GM13977 (cell line): ENCODE measurements at places on chromosomes 12 and 14.

- no peak for DNase-seq
Observed at GRCh38 chr14:101115652-101116051, 212.1 kb upstream of the RTL1 start.

- no peak for DNase-seq
Observed at GRCh38 chr14:31960039-31960438, 117.1 kb upstream of the ARHGAP5 start.

DNA sequence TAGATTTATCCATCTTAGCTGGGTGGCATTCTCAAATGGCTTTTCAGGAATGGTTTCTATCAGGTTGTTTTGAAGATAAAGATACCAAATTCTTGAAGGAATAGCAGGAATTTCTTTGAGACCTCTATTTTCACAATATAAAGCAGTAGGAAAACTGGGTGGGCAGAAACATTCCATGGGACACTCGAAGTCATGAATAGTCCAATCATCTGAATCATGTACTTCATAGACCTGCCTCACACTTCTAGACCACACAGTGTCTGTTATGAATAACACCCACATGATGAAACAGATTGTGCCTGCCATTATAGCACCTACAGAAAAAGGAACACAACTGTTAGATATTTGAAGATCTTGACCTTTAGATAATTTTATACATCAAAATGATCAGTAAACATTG is 1.8 kb downstream of the KERA start:
- DNase-seq = no peak

- no peak for DNase-seq
Observed at GRCh38 chr12:90543374-90543773, 411.6 kb downstream of the CCER1 start.

DNA sequence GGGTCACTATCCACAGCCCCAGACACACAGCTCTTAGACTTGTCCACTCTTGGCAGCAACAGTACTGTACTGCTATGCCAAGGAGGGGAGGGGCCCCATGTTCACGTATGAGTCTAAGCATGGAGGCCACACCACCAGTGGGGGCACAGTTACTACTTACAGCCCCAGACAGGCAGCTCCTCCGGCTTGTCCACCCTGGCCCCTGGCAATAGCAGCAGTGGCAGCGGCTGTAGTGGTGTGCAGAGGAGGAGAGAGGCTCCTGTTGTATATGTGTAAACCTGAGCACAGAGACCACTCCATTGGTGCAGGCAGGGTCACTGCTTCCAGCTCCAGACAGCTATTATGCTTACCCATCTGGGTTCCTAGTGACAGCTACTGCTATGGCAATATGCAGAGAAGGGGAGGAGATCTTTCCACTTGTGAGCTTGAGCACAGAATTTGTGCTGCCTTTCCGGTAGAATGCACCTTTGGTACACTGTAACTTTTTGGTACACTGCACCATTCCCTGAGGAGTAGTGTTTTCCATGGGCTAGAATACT is 113.2 kb downstream of the RAD51B start:
- DNase-seq = no peak

- DNase-seq = no peak
Observed at GRCh38 chr12:52493172-52493571, at the start of gene KRT6A. Gene KRT6A (minus strand): TSS chr12:52493257. CDS start chr12:52493188, 69 bp downstream.

DNA sequence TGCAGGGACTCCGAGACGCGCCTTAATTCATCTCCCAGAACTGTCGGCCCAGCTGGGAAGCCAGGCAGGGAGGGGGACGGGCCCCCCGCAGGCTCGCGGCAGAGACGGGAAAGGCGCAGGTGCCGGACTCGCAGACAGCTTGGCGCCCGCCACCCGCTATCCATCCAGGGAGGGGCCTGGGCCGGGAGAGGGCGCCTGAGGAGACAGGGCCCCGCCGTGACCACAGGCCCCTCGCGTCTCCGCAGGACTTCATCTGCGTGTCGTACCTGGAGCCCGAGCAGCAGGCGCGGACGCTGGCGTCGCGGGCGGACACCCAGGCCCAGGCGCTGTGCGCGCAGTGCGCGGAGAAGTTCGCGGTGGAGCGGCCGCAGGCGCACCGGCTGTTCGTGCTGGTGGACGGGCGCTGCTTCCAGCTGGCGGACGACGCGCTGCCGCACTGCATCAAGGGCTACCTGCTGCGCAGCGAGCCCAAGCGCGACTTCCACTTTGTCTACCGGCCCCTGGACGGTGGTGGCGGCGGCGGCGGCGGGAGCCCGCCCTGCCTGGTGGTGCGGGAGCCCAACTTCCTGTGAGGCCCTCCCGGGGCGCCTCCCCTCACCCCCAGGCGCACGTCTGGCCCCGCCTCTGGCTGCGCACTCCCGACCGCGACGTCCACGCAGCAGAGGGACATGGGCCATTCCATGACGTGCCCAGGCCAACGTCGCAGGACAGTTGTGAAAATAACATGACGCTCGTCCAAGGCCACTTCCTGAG is 60.6 kb downstream of the LGMN start:
- no peak for DNase-seq

GRCh38 chr12:108392284-108392683 is 53.2 kb upstream of the CMKLR1 start:
- DNase-seq = no peak

DNA sequence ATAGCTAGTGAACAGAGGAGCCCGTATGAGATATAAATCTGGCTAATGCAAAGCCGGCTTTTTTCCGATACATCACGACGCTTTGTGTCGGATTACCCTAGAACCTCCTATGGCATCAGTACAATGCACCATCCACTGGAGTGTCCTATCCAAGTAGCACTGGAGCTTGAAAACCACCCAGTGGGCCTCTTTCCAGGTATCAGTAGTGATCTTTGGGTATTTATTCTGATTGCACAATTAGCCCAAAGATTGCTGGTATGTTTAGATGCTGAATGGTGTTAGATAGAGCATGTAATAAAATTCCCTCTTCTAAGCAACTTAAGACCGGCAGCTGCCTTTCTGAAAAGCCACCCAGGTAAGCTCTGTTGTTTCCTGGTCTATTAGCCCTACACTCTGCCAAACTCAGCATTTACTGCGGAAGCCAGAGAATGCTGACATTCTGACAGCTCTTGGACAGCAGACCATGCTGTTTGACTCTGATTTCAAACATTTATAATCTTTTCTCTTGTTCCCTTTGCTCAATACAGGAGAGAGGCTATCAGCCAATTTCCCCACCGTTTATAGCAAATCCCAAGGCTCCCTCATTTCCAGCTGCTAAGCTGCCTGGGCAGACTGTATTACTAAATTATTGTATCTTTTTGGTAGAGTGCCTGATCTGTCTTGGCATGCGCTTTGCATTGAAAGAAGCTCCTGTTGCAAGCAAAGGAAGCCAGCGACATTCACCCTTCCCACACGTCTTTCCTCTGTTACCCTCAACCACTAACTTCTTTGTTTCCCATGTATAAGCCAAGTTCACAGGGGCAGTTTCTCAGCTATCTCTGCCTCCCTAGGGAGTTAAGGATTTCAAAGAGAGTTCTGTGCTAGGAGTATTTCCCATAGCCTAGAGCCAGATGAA is 388.3 kb upstream of the GARIN6 start:
- no peak for DNase-seq

GRCh38 chr12:120700886-120701285 is 9.4 kb upstream of the UNC119B start:
- DNase-seq = no peak
